ENCODE measurements at places on chromosomes 6 and 20.

DNA sequence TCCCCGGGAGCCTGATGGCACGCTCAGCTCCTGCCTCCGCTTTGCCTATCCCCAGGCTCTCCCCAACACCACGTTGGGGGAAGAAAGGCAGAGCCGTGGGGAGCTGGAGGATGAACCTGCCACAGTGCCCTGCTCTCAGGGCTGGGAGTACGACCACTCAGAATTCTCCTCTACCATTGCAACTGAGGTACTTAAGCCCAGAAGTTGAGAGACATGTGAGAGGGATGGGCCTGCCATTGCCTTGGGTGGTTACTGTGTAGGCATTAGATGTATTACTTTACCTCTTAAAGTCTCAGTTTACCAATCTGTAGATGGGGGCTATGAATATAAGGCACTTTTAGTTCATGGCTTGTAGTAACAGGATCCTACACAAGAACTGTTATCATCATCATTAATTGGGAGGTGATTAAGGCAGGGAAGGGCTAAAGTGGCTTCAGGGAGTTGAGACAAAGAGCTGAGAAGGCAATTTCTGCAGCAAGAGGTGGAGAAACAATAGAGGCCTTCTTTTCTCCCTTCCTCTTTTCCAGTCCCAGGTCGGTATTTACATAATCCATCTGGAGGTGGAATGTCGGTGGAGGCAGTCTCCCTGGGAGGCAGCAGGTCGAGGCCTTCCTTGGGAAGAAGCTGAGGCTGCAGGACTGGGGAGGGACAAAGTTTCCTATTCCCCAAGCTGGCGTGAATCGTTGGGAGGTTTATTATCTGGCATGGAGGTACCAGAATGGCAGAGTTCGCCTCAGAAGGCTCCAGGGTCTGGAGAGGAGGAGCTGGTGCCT is 691 bp downstream of the SLC22A7 start:
- DNase-seq = no peak

- no peak for DNase-seq
Measured at GRCh38 chr6:135280375-135281136, 99.4 kb downstream of the MYB start.

DNA sequence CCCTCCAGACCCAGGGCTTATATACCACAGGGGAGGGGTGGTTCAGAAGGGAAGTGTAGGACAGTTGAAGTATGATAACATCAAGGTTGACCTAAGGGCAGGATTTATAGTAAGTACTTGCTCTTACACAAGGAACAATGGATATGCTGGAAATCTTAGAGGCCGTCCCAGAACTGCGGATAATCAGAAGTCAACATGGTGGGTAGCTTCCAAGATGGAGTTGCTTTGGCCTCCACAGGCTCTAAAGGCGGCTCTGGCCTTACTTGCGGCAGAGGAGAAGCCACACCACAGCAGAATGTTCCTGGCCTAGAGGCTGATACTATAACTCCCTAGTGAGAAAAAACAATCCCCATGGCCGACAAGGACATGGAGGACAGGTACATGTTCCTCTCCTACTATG is 344.7 kb downstream of the CDC5L start:
- DNase-seq = no peak

DNA sequence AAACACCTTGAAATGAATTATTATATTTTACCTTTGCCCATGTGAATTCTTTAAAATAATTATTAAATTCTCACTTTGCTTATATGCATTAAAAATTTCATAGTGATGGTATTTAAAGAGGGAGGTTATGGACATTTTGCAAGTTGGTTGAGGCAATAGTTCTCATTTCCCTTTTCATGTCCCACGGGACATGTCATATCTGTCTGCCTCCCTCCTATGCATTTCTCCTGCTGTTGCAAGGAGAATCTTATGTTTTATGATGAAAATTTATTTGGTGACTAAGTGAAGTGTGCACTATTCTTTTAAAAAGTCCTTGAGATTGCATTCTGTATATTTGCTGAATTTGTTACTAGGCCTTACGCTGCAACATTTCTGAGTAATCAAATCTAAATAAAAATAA is 67.2 kb downstream of the UTRN start:
- no peak for DNase-seq

- peak; percentile 31 for DNase-seq
Measured at GRCh38 chr6:166957087-166957804, 896 bp upstream of the RNASET2 start.

- DNase-seq = no peak
Measured at GRCh38 chr20:45946149-45946970, 11.9 kb downstream of the PCIF1 start.

DNA sequence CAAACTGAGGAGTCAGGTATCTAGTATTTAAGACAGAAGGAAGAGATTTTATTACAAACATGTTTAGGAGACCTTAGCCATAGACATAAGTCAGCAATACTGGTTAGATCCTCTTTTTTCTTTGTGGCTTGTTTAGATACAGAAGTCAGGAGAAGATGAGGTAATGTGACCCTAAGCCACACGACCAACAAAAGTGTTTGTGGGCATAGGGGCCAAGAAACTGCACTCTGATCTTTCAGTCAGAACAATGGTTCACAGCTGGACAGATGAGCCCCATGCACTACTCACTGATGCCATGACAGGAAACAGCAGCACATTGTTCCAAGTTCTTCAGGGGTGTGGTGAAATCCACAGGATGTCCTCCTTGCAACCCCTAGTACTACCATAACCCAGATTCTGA is 238.5 kb upstream of the RAB32 start:
- DNase-seq = no peak

GRCh38 chr6:138690975-138691594 is 82.5 kb upstream of the CCDC28A start:
- DNase-seq = no peak

DNA sequence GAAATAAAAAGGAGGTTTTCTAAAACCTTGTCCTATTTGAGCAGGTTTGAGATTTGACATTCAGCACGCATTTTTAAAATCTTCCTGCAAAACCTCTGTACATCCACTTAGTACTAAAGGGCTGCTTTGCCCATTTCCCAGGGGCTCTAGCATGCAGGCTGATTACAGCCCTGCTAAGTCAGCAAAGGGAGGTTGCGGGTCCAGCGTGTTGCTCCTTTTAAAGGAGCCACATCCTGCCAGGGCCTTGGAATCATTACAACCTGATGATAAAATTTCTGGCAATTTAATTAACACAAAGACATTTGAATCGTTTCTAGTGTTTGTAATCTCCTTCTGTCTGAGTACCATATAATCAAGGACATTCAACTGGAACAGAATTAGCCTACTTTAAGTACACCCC is 455.1 kb upstream of the CITED2 start:
- DNase-seq = no peak

DNA sequence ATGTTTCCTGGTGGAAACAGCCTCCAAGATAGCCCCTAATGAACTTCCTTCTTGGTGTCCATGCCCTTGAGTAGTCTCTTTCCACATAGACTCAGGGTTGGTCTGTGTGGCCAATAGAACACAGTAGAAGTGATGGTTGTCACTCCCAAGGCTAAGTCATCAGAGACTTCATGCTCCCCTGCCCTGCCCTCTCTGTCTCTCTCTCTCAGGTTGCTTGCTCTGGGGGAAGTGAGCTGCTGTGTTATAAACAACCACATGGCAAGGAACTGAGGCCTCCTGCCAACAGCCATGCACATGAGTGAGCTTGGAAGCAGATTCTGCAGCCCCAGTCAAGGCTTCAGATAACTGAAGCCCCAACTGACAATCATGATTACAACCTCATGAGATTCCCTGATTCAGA is 85.3 kb upstream of the SLC22A16 start:
- no peak for DNase-seq

- no peak for DNase-seq
Measured at GRCh38 chr6:170025341-170025911, 265.5 kb downstream of the DLL1 start.

- peak; percentile 61 for DNase-seq
Measured at GRCh38 chr20:43691928-43692524, 25.1 kb downstream of the MYBL2 start.

- DNase-seq = no peak
Measured at GRCh38 chr6:143546599-143546998, 35.1 kb upstream of the FUCA2 start.

DNA sequence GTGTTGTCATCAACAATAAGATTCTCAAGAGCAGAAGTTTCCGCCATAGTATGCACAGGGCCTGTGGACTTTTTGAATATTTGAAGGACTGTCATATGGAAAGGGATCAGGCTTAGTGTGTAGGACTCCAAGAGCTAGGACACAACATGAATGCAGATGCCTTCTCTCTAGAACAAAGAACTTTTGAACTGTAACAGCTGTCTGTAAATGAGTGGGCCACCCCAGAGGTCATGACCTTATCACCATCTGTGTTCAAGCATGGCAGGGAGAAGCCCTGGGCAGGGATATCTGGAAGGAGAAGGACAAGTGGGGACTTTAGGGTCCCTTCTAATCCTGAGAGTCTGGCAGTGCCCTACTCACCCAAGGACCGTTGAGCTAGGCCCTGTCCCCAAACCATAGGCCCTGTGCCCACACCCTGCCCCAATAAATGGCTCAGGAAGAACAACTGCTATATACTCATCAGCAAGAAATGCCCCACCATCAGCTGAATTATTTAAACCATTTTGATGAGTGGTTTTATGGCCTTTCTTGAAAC is 70.6 kb downstream of the MTHFD1L start:
- DNase-seq = no peak

DNA sequence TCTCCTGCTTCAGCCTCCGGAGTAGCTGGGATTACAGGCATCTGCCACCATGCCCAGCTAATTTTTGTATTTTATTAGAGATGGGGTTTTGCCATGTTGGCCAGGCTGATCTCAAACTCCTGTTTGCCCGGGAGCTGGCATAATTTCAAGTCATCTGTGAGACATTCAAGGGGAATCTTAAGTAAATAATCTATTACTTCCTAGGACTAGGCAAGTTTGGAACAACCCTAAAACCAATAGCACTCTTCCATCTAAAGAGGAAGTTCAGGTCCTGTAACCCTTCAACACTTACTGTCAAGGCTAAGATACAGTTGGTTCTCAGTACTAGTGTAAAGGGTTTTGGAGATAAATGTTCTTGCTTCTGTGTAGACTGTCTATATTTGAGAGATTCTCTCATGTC is 267.8 kb upstream of the IRAK1BP1 start:
- no peak for DNase-seq

DNA sequence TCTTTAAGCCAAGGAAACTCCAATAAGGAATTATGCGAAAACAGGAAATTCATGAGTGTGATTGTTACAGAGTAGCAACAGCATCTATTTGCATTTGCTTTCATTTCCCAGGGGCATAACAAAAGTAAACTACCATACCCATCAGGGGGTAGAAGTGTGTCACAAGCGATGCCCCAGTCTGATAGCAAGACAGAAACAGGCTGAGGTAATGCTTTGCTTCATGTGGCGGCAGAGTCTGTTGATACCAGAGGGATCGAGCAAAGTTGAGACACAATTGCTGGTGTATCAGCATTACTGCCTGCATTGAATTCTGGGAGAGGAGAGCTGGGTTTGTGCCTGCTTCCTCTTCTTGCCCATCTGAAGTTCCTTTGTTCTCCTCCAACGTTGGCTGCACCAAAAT is 51.2 kb upstream of the LYRM2 start:
- no peak for DNase-seq

- no peak for DNase-seq
Measured at GRCh38 chr6:17673543-17674254, 33.0 kb downstream of the NUP153 start.

GRCh38 chr6:109977791-109978173 is 329 bp upstream of the GPR6 start:
- DNase-seq = no peak

DNA sequence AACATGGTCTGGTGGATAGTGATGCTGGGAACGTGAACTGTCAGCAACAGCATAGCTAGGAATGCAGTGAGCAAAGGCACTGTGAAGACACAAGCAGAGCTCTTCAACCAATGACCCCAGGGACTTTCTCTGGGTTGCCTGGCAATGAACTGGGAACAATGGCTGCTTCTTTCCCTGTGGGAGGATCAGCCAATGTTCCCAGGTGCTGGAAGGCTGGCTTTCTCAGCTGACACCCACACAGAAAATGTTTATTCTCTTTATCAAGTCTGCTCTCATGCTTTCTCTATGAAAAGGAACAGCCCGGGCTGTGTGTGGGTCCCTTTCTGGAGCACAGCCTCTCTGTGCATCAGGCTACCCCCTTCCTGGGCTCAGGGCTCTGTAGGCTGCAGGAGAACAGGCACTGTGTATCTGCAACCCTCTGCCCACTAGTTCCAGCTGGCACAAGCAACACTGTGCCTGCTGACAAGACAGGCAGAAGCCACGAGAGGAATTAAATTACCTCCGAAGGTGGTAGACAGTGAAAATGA is 54.2 kb downstream of the HFE start:
- DNase-seq = no peak

- DNase-seq = no peak
Measured at GRCh38 chr6:122365775-122366403, 33.6 kb upstream of the HSF2 start.

GRCh38 chr6:53825532-53826321 is 30.9 kb downstream of the LRRC1 start:
- DNase-seq = no peak

- no peak for DNase-seq
Measured at GRCh38 chr6:52317841-52318581, 33.5 kb upstream of the MCM3 start.

GRCh38 chr20:49666911-49667310 is 46.8 kb downstream of the B4GALT5 start:
- DNase-seq = no peak

DNA sequence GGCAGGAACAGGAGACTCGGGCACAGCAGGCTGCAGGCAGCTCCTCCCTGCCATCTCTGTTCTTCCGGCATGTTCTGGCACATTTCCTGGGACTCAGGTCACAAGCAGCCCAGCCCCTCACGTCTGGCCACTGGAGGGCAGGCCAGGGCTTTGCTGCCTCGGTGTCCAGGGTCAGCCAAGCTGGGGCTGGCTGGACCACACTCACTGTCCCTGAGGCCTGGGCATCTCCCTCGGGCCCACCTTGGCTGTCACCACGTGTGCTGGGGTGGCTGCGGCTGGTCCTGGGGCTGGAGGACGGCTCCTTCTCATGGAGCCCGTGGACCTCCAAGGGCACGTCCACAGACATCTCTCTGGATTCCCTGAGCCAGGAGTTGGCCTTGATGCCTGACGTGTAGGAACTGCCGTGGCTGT is 18.5 kb downstream of the FRMD1 start:
- no peak for DNase-seq

DNA sequence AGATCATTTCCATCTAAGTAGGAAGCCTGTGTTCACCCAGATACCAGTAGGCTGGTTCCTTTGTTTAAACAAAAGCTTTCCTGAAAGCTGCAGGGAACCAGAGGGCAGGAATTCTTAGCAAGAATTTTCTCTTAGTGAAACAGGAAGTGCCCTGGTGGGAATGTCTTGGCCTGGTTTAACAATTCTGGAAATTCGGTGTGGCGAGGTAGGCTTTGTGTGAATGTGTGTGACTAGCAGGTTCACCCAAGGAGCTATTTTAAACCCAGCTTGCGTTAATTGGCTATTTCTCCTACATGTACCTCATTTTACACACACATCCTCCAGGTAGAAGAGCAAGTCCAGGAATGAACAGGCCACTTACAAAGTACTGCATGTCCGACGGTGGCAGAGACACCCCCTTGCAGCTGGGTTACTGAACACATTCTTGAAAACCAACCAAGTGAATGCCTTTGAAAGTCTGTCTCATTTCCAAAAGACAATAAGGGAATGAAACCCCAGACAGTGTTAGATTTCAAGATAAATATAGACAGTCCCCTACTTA is 64.6 kb downstream of the GFOD1 start:
- no peak for DNase-seq

GRCh38 chr6:91483415-91484105 is 896.7 kb upstream of the MAP3K7 start:
- no peak for DNase-seq

- DNase-seq = no peak
Measured at GRCh38 chr6:164534070-164534766, 775.2 kb downstream of the C6orf118 start.

Data from T-helper 2 cell (primary cell).